ENCODE measurements at places on chromosomes 7 and 10.

GRCh38 chr10:4688168-4688567, 137.8 kb upstream of the AKR1E2 start:
- no peak for DNase-seq

DNA sequence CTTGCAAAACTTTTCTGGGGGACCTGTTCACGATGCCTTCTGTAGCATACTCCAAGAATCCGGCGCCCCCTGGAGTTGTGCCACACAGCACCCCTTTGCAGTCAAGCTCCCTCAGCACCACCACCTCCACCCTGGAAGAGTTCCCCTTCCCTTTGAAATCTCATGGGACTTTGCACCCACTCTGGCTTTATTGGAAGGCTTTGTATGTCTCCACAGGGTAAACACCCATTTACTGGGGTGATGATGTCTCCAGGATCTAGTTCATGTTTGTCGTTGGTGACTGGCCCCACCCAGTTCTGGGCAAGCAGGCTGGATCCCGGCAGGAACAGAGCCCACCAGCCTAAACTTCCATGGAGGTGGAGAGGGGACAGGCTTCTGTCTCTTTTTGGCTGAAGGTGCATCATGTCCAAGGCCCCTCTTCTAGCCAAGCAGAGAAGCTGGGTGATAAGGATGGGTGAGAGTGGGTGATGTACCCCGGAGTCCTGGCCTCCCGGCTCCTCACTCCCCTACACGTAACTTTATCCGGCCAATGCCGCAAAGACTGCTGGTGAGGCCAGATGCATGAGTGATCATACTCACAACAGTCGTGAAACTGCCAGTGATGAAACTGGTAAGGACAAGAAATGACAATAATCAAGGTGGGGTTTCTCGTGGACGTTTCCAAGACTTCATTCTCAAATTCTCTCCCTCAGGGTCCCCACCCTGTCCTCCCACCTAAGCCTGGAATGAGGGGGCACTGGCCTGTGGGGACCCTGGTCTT, 695 bp upstream of the CLDN4 start:
- no peak for DNase-seq

GRCh38 chr7:23394488-23395171, 75.7 kb downstream of the IGF2BP3 start:
- no peak for DNase-seq

- no peak for DNase-seq
Measured at GRCh38 chr7:119572541-119572940, 700.4 kb upstream of the KCND2 start.

GRCh38 chr7:140673774-140674155, 1.0 kb downstream of the ADCK2 start:
- DNase-seq: no peak

DNA sequence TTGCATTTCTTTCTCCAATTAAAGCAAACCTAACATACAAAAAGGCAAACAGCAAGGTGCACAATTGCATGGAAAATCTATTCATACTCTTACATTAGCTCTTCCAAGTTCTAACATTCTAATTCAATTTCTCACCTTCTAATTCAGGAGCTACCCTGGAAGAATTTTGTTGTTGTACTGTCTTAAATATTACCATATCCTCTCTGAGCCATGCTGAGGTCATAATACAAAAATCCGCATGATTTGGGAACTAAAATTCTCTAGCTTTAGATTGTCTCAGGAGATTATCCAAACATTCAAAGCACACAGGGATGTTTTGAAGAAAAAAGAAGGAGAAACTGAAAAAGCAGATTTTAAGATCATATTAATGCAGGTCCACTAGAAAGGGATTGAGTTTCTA, 229.9 kb downstream of the KIAA1217 start:
- DNase-seq: no peak

- no peak for DNase-seq
Measured at GRCh38 chr7:127828843-127829500, 177.0 kb downstream of the SND1 start.

- no peak for DNase-seq
Measured at GRCh38 chr10:128316925-128317324, 190.7 kb upstream of the MKI67 start.

GRCh38 chr7:43467846-43468245, 115.1 kb upstream of the STK17A start:
- no peak for DNase-seq

DNA sequence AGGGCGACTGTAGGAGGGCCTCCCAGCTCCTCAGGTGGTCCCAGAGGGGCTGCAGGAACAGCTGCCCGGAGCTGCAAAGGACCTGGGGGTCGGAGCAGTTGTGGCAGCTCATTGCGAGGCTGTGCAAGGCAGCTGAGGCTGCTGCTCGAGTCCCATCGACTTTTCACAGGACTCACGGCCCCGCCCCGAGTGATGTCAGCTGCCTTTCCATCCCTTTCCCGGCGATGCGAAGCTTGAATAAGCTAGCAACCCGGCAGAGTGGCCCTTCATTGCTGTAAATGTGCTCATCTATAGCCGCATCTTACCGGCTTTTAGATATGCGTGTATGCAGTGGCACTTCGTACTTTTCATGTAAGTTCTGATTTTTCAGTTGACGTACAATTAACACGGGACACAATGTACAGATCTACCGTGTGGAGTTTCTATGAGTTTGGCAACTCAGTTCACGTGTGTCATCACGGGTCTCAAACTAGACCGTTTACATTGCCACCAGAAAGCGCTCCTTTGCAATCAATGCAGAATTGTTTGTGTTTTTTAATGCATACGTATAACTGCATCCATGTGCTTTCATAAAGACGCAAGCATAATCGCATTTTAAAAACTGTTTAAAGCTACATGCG, at the start of gene CH25H:
Gene CH25H, minus strand, starts transcription at position 137 of the 620 bp plus-strand sequence. Its CDS starts 25 bp downstream, at position 112.
- peak; percentile 17 for DNase-seq

- DNase-seq: no peak
Measured at GRCh38 chr7:126079151-126079550, 1149.5 kb upstream of the POT1 start.

- DNase-seq: no peak
Measured at GRCh38 chr7:47226696-47227095, 355.2 kb downstream of the TNS3 start.

GRCh38 chr7:26853788-26854393, 10.5 kb downstream of the SKAP2 start:
- DNase-seq: no peak

DNA sequence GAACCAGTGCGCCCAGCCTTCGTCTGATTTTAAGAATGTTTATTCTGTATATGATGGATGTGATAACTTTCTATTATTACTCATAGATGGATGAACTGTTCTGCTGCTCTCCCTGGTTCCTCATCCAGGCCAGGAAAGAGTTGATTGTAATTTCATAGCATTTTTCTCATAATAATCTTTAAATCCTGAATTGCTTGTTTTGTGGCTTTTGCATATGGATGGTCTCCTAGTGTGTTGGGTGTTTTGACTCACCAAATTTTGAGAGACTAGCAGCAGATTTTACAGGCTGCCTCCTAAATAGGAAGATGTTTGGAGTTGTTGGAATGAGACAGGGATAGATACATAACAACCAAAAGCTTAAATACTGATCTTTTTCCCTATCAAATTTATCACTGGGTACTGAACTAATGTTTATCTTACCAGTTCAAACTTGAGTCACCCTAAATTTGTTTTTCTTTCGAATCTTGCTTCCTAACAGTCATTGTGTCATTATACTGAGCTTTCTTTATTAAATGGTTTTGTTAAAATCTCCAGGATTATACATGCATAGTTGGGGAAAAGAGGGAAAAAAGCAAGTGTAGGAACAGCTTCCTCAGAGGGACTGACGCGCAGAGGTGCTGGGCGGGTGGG, 106.0 kb upstream of the GATA3 start:
- DNase-seq: no peak

DNA sequence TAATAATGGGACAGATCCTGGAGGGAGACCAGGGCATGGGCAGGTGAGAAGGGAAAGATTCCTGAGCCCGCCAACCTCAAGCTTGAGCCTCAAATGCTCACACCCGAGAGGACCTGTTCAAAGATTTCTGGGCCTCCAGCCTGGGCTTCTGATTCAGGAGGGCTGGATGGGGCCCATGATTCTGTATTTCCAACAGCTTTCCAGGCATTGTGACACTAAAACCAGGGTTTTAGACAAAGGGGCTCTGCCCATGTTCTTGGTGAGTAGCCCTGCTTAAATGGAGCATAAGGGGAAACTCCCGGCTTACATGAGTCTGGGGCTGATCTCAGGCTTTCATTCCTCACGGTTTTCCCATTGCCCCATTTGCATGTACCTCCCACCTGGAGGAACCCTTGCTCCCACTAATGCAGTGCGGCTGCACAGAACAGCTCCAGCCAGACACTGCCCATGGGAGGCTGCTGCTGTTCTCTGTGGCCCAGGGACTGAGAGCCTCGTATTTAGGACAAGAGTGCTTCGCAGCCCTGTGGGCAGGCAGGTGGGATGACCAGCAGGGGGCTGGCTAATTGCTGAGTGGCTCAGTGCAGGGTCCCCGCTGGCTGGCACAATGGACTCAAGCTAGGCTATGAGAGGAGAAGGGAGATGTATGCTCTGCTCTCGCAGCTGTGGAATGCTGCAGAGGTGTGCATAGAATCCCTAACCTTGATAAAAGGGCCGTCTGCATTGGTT, 135.3 kb upstream of the COBL start:
- DNase-seq: no peak

- no peak for DNase-seq
Measured at GRCh38 chr7:1725766-1726630, 55.9 kb downstream of the ELFN1 start.

- no peak for DNase-seq
Measured at GRCh38 chr10:102147561-102147960, 4.6 kb upstream of the NOLC1 start.

DNA sequence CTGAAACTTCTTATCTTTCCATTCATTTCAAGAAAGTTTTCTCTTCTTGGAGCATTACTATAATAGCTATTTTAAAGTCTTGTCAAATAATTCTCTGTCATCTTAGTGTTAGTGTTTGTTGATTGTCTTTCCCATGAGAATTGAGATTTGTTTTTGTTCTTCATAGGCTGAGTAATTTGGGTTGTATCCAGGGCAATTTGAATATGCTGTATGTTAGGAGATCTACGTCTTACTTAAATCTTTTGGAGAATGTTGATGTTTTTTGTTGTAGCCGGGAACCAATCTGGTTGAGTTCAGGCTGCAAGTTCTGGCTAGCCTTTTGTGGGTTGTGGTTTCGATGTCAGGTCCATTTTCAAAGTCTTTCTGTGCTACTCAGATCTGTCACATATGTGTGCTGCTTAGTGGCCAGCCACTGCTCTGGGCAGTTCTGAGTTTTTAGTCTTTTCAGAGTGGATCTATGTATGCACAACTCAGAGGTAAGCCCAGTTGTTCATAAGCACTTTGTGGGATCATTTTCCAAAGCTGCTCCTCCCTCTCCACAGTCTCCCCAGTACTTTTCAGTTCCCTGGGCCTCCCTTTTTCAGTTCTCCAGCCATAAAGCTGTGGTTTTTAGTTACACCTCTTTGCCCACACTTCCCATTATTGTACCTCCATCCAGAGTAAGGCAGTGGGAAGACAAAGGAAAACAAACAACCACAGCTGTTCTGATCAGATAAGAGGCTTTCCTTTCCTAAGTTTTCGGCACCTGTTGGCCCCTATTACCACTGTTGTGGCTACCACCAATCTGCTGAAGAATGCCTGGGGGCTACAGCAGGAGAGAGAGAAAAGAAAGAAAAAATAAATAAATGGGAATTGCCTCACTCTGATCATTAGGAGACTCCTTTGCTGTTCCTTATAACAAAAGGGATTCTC, 4.7 kb upstream of the CCNJ start:
- DNase-seq: no peak

- DNase-seq: no peak
Measured at GRCh38 chr10:18619016-18619415, 32.4 kb downstream of the NSUN6 start.
